ENCODE measurements at places on chromosomes 11 and 22.

- no peak for DNase-seq
Observed at GRCh38 chr22:46042786-46043185, 65.8 kb upstream of the WNT7B start.

DNA sequence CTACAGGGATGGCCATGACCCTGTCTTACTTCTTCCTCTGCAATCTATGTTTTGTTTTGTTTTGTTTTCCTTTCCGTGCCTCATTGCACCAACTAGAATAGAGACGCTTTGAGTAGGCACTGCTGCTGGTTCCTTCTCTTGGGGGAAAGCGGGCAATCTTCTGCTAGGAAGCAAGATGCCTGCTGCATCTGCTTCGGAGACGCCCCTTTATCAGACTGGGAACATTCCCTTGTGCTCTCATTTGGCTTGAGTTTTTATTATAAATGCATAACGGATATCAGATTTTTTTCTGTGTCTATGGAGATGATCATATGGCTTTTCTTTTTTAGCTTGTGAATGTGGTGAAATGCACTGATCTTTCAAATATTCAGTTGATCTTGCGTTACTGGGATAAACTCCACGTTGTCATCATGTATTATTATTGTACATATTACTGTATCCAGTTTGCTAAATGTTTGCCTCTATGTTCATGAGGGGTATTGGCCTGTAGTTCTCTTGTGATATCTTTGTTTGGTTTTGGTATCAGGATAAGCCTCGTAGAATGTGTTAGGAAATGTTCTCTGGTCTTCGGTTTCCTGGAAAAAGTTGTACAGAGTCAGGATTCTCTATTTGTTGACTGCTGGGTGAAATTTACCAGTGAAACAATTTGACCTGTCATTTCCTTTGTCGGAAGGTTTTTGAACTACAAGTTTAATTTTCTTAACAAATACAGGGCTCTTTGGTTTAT, 23.4 kb upstream of the KRTAP5-6 start:
- DNase-seq, result no peak

- no peak for DNase-seq
Observed at GRCh38 chr11:123806249-123806648, at the start of gene OR6M1. Gene OR6M1 (minus strand): TSS chr11:123806349. CDS start chr11:123806349, 0 bp downstream.

GRCh38 chr11:86615487-86615886, 56.9 kb downstream of the ME3 start:
- DNase-seq, result no peak

- DNase-seq, result no peak
Observed at GRCh38 chr22:44647141-44647540, 54.9 kb upstream of the PRR5 start.

Measured in activated T-helper 1 cell treated with Interleukin-2 at 50 U/mL for 16 hours (primary cell).